ENCODE measurements at places on chromosomes 16 and 17. TPM values are rescaled to one million over a fixed set of nuclear protein-coding genes. Genes with fewer than 3 reads are reported as not detected.
A peak's percentile ranks its signal among the peaks of the same experiment; 100 is the strongest.

DNA sequence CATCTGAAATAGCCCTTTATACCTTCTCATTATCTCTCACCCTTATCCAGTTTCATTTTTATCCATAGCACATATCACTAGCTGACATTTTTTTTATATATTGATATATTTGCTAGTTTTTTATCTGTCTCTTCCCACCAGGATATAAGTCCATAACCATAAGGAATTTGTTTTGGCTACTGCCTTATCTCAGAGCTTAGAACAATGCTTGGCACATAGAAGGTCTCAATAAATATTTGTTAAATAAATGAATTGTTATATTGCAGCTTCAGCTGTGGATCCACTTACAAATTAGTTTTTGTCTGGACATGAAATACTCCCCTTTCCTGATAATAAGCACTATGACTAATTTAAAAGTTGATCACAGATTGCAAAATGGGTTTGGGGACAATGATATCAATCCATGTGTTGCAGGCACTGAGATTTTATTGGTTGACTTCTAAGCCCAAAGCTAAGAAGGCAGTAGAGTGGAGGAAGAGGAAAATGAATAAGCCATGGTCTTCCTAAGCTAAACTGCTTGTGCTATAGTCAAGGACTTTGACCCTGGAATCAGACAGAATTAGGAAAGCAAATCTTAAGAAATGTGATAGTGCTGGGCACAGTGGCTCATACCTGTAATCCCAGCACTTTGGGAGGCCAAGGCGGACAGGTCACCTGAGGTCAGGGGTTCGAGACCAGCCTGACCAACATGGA lies 31.9 kb upstream of the YPEL2 start:
- H3K27me3 ChIP-seq, result no peaks in the 10 kb centered on the region
- H3K4me3 ChIP-seq, result no peak overlapping the region
- H3K27ac ChIP-seq, result no peak overlapping the region
- H3K4me1 ChIP-seq, result no peaks in the 10 kb centered on the region

The NKD1 gene
- 7.8 TPM for total RNA-seq

DNA sequence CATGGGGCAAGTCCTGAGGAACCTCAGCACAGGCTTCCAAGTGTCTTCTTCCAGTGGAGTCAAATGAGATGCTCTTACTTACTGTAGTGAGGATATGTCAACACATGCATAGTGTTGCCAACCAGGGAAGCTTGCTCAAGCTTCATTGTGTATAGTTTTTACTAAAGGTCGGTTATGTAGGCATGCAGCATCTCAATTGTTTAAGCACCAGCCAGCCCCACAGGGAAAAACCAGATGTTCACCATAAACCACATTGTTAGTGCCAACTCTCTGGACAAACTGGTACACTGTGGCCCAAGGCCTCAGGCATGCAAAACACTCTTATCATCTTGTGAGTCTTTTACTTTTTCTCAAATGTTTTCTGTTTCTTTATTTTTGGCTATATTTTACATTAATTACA lies 152.1 kb downstream of the PHKB start:
- H3K27me3 ChIP-seq, result no peaks in the 10 kb centered on the region
- no peak for DNase-seq

The TLCD1 gene
- total RNA-seq, result 6.1 TPM

- DNase-seq, result no peak
- no peak overlapping the region for H3K4me3 ChIP-seq
- peaks cover 66% of the 10 kb centered on the region for H3K4me1 ChIP-seq
- no peak overlapping the region for H3K27ac ChIP-seq
- H3K27me3 ChIP-seq, result no peaks in the 10 kb centered on the region
- peaks cover 15% of the 10 kb centered on the region for H3K36me3 ChIP-seq
Observed at GRCh38 chr17:17872547-17873345, 36.0 kb upstream of the SREBF1 start.

DNA sequence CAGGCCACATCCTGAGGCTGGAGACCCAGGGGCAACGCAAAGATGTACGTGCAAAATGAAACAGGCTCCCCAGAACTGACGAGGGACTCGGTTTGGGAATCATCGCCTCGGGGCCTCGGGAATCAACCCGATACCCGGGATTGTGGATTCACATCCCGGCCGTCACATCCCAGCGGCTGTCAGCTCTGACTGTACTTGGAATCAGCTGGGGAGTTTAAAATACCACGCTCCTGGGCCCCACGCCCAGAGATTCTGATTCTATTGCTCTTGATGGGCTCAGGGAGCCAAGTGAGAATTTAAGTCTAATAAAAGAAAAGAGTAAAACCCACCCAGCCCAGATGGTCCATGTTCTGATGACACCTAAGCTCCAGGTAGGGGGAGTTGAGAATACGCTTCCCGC lies 42.2 kb downstream of the MRM3 start:
- no peaks in the 10 kb centered on the region for H3K4me1 ChIP-seq
- DNase-seq, result no peak
- no peak overlapping the region for H3K4me3 ChIP-seq
- no peak overlapping the region for H3K27ac ChIP-seq
- H3K27me3 ChIP-seq, result no peaks in the 10 kb centered on the region
- H3K36me3 ChIP-seq, result no peaks in the 10 kb centered on the region

DNA sequence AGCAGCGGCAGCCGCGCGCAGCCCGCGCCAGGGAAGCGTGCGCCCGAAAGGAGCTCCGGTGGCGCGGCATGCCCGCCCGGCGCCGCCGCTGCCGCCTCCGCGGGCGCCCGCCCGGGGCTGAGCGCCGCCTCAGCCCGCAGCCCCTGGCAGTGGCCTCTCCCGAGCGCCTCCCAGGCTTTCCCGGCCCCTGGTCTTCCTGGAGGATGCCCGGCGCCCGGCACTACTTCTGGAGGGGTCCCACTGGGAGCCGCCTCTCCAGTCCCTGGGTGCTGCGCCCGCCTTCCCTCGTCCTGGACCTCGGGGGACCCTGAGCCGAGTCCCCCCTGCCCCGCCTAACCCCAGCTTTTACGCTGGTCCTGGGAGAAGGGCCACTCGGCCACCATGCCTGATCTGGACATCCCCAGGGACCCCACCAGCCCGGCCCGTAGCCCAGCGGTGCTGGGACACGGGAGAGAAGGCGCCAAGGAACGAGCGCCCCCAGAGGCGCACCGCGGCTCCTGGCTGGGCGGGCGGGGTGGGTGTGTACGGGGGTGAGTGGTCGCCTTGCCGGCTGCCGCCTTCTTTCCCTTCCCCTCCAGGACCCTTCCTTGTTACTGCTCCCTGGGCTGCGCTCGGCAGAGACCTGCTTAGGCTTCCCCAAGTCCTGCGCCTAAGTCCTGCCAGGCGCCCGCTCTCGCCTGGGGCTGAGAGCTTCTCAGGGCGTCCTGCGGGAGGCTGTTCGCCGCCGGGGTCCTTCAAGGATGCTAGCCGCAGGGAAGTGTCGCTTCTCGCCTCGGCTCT lies 704 bp downstream of the ASIC2 start:
- H3K27ac ChIP-seq, result no peak overlapping the region
- peaks cover 23% of the 10 kb centered on the region for H3K27me3 ChIP-seq
- DNase-seq, result peak; percentile 26
- H3K4me3 ChIP-seq, result peak overlapping the region; percentile 9
- H3K36me3 ChIP-seq, result no peaks in the 10 kb centered on the region

DNA sequence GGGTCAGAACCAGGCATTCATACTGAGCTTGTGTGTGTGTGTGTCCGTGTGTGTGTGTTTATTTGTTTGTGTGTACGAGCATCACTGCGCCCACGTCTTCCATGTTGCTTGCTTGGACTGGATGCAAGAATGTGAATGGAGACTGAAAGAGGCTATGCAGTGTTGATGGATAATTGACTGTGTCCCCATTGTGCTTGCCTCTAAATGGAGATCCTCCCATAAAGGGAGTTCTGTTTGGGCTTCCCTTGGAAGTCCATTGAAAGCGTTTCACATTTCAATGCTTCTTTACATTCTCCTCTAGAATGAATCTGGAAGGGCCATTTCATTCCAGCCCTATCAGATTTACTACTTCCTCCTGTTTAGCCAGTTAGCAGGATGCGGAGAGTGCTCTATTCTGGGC lies 124.0 kb downstream of the GP2 start:
- H3K4me3 ChIP-seq, result no peak overlapping the region
- no peaks in the 10 kb centered on the region for H3K36me3 ChIP-seq
- DNase-seq, result no peak
- peaks cover 8% of the 10 kb centered on the region for H3K27me3 ChIP-seq

The ZNF652 gene
- 49.6 TPM for total RNA-seq

The KRTAP9-2 gene
- not detected for total RNA-seq

- H3K36me3 ChIP-seq, result peaks cover 8% of the 10 kb centered on the region
- H3K4me3 ChIP-seq, result no peak overlapping the region
- no peak for DNase-seq
- peaks cover 38% of the 10 kb centered on the region for H3K4me1 ChIP-seq
- no peaks in the 10 kb centered on the region for H3K27me3 ChIP-seq
Observed at GRCh38 chr16:14485121-14485551, 144.9 kb downstream of the PARN start.

- H3K36me3 ChIP-seq, result no peaks in the 10 kb centered on the region
- no peaks in the 10 kb centered on the region for H3K27me3 ChIP-seq
- H3K4me1 ChIP-seq, result peaks cover 3% of the 10 kb centered on the region
- no peak overlapping the region for H3K4me3 ChIP-seq
Observed at GRCh38 chr17:76179496-76180467, 38.7 kb upstream of the FOXJ1 start.

- H3K4me1 ChIP-seq, result no peaks in the 10 kb centered on the region
- no peak overlapping the region for H3K4me3 ChIP-seq
- DNase-seq, result no peak
Observed at GRCh38 chr16:19607616-19608280, 52.2 kb downstream of the VPS35L start.

DNA sequence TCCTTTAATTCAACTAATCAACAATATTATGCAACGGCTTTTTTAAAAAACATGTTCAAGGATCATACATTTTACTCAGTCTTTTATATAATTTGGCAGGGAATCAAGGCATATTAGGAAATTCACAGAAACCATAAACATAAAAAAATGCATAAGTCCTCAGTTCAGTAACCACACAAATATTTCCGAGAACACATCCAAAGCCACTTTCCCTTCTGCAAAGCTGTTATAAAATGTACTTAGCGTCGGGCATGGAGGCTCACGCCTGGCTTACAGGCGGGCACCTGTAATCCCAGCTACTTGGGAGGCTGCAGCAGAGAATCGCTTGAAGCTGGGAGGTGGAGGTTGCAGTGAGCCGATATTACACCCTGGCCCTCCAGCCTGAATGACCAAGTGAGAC lies 9.7 kb upstream of the ZC3H7A start:
- DNase-seq, result no peak
- no peaks in the 10 kb centered on the region for H3K27me3 ChIP-seq
- H3K27ac ChIP-seq, result no peak overlapping the region
- H3K4me3 ChIP-seq, result no peak overlapping the region
- H3K4me1 ChIP-seq, result no peaks in the 10 kb centered on the region

GRCh38 chr17:57512258-57512657 lies 232.8 kb downstream of the CCDC182 start:
- no peaks in the 10 kb centered on the region for H3K36me3 ChIP-seq
- DNase-seq, result no peak
- H3K27ac ChIP-seq, result peak overlapping the region; percentile 34
- H3K4me3 ChIP-seq, result no peak overlapping the region
- no peaks in the 10 kb centered on the region for H3K27me3 ChIP-seq

GRCh38 chr16:31357324-31358109 lies 2.5 kb downstream of the ITGAX start:
- H3K36me3 ChIP-seq, result no peaks in the 10 kb centered on the region
- H3K4me1 ChIP-seq, result no peaks in the 10 kb centered on the region
- no peak overlapping the region for H3K27ac ChIP-seq
- no peak overlapping the region for H3K4me3 ChIP-seq
- no peaks in the 10 kb centered on the region for H3K27me3 ChIP-seq

DNA sequence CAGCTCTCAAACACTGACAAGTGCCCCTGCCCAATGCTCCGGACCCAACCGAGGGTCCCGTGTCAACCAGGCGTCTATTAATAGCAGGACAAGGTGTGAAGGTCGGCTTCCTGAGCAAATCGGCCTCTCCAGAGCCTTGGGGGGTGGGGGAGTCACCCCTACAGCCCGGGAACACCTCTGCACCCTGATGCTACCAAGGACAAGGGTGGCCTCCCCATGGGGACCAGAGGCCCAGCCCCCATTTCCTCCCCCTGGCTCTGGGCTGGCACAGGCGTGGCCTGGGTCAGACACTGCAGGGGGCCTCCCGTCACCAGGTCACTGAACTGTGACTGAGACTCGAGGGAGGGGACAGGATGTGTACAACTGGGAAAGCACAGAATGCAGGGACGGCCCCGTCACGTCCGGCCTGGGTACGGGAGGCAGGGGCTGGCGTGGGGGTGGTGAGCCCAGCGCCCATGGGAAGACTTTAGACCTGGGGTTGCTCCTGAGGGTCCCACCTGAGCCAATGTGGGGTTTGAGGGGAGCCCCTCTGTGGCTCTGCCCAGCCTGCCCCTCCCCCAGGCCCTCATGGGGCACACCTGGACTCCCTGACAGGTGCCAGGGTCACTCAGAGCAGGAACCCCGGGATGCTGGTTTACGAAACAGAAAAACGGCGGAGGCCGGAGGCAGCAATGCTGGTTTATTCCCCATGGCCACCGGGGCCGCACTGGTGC lies 579 bp upstream of the CYBA start:
- no peaks in the 10 kb centered on the region for H3K36me3 ChIP-seq
- H3K4me3 ChIP-seq, result peak overlapping the region; percentile 69
- H3K27ac ChIP-seq, result peak overlapping the region; percentile 74
- peak; percentile 56 for DNase-seq
- no peaks in the 10 kb centered on the region for H3K27me3 ChIP-seq

The TMEM256 gene
- total RNA-seq, result 205 TPM

The DPH1 gene
- 65.3 TPM for total RNA-seq

- DNase-seq, result peak; percentile 60
- no peak overlapping the region for H3K4me3 ChIP-seq
- no peak overlapping the region for H3K27ac ChIP-seq
- H3K36me3 ChIP-seq, result no peaks in the 10 kb centered on the region
- H3K27me3 ChIP-seq, result peaks cover 11% of the 10 kb centered on the region
Observed at GRCh38 chr16:50671644-50672260, 9.4 kb downstream of the SNX20 start.

DNA sequence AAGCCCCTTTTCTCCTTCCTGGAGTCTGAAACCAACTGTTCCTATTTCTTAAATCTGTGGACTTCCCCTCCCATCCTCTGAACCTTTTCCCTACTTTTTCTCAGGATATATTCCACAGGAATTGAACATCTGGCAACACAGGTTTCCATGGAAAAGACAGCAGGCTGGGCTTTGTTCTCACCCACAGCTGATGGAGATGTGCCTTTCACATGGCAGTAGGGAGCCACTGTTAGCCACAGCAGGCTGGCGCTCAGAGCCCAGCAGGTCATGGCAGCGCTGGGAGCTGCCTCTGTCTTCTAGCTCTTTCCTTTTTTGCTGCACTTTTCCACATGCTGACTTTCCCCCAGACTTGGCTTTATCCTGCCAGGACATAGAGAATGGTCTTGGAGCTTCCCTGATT lies 116.4 kb upstream of the NLRP1 start:
- H3K4me1 ChIP-seq, result no peaks in the 10 kb centered on the region
- no peak overlapping the region for H3K27ac ChIP-seq
- no peak overlapping the region for H3K4me3 ChIP-seq

- no peaks in the 10 kb centered on the region for H3K36me3 ChIP-seq
- H3K27me3 ChIP-seq, result no peaks in the 10 kb centered on the region
- no peak for DNase-seq
- H3K4me1 ChIP-seq, result peaks cover 10% of the 10 kb centered on the region
Observed at GRCh38 chr16:4618645-4619418, 4.1 kb upstream of the UBALD1 start.

Data from adrenal gland (tissue), 19 donors.